ENCODE measurements at places on chromosomes 1 and 21.

- DNase-seq: no peak
Observed at GRCh38 chr1:222071387-222071786, 329.5 kb upstream of the DUSP10 start.

- no peak for DNase-seq
Observed at GRCh38 chr21:24118738-24119459, 1488.4 kb downstream of the MRPL39 start.

DNA sequence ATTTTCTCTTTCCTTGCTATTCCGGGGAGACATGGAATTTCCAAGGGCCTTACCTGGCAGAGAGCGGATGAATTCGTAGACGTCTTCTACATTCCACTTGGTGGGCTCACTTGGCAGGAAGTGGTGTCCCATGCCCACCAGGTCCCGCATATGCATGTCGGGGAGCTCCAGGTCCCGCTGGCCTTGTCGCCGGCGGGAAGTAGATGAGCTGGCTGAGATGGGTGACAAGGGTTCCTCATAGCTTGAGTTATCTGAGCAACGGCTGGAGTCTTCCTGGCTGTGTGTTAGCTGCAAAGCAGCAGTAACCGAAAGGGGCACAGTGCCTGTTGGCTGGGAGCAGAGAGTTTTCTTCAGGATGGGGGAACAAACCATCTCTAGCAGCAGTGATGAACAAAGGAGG lies 7.9 kb upstream of the A3GALT2 start:
- DNase-seq: no peak

GRCh38 chr1:221740369-221740992 lies 1.4 kb downstream of the DUSP10 start:
- DNase-seq: no peak

DNA sequence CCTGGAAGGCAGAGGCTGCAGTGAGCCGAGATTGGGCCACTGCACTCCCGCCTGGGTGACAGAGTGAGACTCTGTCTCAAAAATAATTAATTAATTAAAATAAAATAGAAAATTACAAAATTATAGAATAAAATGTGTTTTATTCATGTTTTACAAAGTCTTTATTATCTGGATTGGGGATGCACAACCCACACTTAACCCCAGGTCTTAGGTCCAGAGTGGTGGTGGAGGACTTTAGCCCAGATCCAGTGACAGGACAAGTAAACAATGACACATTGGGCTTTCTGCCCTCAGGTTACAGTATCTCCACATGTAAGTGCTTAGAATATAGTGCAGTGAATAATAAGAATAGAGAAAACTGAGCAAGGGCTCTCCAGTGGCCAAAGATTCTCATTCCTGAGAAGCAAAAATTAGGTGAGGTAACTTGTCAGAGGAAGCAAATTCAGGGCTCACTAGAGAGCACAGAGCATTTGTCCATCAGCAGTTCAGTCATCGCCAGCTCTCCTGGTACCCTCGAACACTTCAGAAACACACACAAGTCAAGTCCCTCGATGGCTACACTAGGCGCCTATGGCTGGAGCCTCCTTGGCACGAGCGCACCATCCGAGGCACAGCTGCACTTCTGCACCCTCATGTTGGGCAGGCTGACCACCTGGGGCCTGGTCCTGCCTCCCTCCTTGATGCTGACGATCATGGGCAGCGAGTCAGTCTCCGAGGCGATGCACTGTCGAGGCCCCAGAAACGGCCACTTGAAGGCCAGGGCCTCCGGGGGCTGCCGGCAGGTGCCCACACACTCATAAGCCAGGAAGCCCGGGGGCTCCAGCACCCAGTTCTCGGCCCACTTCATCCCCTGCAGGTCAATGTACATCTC lies 2.6 kb downstream of the LEFTY1 start:
- DNase-seq: no peak

DNA sequence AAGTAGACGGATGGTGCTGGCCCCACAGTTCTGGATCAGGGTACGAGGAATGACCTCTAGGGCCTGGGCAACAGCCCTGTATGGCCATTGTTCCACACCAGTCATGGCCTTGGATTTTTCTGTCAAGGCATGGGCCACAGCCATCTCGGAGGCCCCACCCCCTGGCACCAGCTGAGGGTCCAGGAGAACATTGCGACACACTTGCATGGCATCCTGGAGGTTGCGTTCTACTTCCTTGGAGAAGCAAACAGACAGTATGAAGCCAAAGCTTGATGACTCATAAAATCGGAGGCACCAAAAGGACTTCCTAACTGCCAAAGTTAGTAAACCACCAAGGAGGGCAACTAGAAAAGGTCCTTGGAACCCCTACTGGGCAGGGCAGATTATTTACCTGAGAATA lies 11.9 kb upstream of the VHLL start:
- DNase-seq: no peak

GRCh38 chr1:119729044-119729443 lies 17.3 kb downstream of the PHGDH start:
- no peak for DNase-seq

GRCh38 chr1:86068271-86068721 lies 88.3 kb downstream of the COL24A1 start:
- DNase-seq: no peak

DNA sequence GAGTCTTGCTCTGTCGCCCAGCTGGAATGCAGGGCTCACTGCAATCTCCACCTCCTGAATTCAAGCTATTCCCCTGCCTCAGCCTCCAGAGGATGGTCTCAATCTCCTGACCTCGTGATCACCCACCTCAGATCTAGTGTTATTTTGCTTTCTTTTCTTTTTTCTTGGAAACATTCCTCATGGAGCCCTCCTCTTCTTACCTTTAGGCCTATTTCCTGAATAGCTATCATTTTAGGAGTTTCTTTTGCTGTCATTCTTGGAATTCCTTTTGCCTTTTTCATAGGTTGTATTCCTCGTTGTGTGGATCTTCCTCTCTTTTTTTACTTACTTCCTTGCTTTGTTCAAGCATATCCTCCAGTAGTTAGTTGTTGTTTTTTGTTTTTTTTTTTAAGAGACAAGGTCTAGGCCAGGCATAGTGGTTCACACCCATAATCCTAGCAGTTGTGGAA lies 173.8 kb downstream of the RASAL2 start:
- DNase-seq: peak; percentile 51

DNA sequence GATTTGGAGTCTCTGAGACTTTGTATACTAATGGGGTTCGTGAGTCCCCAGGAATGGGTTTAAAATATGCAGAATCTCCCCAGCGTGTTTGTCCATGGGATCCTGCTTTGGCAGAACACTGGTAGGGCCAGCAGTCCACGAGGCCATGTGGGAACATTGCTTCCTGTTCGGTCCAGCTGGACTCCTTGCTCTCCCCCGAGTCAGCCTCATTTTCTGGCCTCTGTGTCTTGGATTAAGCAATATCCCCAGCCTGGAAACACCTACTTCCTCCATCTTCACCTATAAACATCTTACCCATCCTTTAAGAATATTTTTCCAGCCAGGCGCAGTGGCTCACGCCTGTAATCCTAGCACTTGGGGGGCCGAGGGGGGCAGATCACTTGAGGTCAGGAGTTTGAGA lies 142.4 kb downstream of the NAV1 start:
- no peak for DNase-seq

DNA sequence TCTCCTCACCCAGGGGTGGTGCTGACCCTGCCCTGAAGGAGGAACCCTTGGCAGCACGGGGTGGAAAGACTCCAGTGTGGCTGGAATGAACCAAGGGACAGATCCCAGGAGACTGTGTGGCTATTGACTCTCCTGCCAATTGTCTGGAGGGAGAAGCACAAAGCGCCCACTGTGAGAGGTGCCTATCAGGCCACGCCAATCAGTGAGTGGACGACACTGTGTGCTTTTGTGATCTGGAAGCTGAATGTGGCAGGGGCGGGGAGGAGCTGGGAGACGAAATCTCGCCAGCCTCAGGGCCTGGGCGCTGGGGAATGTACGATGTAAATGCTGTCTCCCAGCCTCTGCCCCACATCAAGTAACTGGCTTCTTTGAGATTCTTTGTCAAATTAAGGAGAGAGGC lies 167.1 kb downstream of the ZBTB18 start:
- DNase-seq: no peak

DNA sequence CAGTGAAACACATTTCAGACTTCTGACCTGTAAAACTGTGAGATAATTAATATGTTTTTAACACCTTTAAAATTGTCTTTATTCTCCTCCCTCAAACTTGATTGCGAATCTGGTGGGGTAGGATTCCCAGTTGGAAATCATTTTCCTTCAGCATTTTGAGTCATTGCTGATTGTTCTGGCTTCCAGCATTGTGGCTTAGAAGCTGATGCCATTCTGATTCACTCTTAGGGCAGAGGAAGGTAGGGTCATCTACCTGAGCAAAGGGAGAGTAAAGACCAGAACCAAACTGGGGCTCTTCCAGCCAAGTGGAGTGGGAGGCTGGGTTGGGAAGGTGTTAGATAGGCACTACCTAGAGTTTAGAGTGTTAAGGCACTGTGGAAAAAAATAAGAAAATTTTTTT lies 61.2 kb downstream of the MPZL1 start:
- DNase-seq: no peak

GRCh38 chr1:154497026-154497806 lies 4.8 kb upstream of the TDRD10 start:
- no peak for DNase-seq

DNA sequence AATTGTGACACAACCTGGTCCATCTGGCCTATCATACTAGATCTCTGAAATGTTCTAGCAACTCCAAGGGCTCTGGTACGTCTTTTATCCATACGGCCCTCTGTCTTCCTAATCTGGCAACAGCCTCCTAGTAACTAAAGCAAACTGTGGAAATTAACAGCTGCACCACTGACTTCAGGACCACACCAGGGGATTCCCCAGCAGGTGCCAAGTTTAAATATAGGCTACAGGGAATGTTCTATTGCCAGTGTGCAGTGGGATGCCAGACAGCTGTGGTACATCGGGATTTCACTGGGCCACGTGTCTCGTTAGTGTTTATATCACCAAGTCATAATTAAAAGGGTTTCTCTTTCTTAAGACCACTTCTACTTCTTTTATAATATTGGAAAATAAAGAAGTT lies 94.3 kb downstream of the RGS2 start:
- no peak for DNase-seq

- DNase-seq: no peak
Observed at GRCh38 chr1:82258887-82259286, 458.2 kb downstream of the ADGRL2 start.

- no peak for DNase-seq
Observed at GRCh38 chr1:167526667-167527383, 8.5 kb upstream of the CD247 start.

DNA sequence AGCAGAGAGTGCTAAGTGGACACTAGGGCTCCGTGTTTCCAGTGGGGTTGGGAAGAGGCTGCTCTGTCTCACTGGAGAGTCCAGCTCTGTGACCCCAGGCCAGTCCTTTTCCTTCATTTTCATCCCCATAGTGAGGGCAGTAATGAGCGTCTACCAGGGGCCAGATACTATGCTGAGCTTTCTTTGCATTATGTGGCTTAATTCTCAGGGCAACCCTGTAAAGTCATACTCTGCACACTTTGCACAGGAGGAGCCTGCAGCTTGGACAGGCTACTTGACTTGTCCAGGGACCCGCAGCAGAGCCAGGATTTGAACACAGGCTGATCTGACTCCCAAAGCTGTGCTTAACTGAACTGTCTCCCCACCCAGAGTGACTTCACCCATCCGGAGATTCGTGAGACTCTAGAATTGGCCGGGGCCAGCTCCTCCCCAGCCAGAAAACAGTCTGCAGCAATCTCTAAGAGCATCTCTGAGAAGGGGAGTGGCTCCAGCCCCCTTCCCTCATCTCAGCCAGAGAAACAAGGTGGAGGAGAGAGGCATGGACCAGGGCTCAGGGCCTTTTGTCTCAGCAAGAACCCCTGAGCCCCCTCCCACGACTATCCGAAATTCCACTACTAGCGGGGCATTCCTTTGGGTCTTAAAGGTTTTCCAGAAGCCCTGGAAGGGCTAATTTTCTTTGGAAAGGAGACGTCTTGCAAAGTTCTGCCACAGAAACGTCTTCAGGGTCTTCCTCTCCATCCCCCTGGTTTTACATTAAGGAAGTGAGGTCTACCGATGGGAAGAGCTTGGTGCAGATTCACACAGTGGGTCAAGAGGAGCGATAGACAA lies 866 bp upstream of the FNDC5 start:
- no peak for DNase-seq

GRCh38 chr1:50735443-50735842 lies 224.6 kb downstream of the FAF1 start:
- no peak for DNase-seq

GRCh38 chr1:236114076-236114747 lies 28.1 kb upstream of the GPR137B start:
- DNase-seq: no peak

GRCh38 chr21:45104560-45104959 lies 30.2 kb downstream of the ADARB1 start:
- no peak for DNase-seq

GRCh38 chr1:221725735-221726672 lies 15.9 kb downstream of the DUSP10 start:
- DNase-seq: no peak

DNA sequence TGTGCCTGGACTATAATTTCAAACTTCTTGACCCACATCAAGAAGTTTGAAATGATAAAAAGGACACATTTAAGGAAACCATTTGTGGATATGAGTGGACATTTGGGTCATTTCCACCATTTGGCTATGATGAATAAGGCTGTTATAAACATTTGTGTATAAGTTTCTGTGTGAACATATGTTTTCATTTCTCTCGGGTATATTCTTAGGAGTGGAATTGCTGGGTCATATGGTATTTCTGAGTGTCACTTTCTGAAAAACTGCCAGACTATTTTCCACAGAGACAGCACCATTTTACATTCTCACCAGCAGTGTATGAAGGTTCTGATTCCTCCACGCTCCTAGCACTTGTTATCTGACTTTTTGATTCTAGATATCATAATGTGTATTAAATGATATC lies 50.8 kb downstream of the GPR137B start:
- DNase-seq: no peak

GRCh38 chr1:236361909-236362590 lies 32.0 kb upstream of the EDARADD start:
- DNase-seq: peak; percentile 17

DNA sequence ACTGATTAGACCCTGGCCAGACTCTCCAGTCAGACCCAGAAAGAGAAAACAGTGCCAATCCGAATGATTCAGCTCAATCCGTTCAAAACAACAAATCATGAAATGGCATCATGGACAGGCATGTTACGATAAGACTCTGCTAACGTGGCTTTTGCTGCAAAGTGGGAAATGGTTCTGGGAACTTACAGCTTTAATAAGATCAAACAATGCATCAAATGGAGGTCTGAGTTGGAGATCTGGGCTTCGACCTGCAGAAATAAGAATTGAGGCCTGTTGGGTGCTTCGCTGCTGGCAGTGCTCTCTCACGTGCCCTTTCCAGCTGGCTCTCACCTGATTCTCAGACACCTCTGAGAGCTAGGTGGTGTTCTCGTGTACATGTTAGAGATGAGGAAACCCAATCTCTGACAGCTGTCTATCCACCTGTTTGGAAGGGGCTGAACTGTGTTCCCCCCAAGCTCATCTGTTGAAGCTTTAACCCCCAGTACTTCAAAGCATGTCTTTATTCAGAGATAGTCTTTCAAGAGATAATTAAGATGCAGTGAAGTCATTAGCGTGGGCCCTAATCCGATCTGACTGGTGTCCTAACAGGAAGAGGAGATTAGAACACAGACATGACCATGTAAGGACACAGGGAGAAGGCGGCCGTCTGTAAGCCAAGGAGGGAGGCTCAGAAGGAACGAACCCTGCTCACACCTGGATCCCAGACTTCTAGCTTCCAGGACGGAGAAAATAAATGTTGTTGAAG lies 45.5 kb upstream of the ETS2 start:
- DNase-seq: no peak

Data from H1 (cell line).